ENCODE measurements at places on chromosomes 2 and 18.

DNA sequence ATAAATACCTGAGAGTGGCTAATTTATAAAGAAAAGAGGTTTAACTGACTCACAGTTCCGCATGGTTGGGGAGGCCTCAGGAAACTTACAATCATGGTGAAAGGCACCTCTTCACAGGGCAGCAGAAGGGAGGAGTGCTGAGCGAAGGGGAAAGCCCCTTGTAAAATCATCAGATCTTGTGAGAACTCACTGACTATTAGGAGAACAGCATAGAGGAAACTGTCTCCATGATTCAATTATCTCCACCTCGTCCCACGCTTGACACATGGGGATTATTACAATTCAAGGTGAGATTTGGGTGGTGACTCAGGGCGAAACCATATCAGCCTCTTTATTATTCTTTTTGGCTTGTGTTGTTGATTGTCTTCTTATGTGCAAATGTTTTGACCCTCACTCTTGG lies 76.2 kb downstream of the WDR7 start:
- DNase-seq, result no peak

DNA sequence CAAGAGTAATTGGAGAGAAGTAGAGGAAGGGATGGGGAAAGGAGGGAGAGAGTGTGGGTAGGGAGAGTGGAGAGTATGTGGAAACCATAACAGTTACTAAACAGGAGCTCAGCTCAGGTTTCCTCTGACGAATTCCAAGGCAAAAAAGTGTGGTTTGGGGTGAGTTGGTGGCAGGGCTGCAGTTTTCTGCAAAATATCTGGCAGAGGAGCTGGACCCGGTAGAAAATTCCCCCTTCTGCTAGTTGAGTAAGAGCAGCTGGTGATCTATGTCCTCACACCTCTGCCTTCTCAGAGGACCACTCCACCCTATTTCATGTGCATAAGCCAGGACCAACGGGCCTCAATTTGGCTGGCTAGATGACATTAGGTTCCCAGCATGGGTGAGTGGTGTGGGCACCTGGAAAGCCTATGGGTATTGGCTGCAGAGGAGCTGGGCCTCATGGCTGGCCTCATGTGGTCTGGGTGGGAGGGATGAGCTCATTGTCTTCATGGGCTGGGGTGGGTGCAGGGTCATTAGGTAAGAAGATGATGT lies 13.2 kb downstream of the NRP2 start:
- DNase-seq, result no peak

- no peak for DNase-seq
Measured at GRCh38 chr2:45180033-45180746, 170.9 kb upstream of the SIX2 start.

GRCh38 chr18:40534723-40535122 lies 1420.3 kb upstream of the PIK3C3 start:
- DNase-seq, result no peak

DNA sequence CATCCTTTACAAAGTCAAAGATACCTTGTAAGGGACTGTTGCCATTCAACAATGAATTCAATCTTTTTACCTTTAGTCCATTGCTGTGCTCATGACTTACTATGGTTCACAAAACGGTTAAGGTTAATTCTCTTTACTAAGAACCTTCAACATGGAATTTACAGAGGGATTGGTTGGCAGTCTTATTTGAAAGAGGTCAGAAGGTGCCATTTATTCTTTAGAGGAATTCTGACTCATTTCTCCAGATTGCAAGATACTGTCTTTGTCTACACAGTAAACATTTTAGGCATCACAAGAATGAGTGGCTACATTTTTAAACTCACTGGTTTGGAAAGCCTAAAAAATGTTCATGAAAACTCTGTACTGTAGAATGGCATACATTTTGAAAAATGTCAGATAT lies 17.4 kb downstream of the KCNH7 start:
- DNase-seq, result no peak

- no peak for DNase-seq
Measured at GRCh38 chr2:138365581-138365980, 136.0 kb upstream of the SPOPL start.

- DNase-seq, result peak; percentile 50
Measured at GRCh38 chr2:58428096-58429013, 187.2 kb upstream of the FANCL start.

GRCh38 chr2:170297496-170297895 lies 119.5 kb downstream of the MYO3B start:
- no peak for DNase-seq

DNA sequence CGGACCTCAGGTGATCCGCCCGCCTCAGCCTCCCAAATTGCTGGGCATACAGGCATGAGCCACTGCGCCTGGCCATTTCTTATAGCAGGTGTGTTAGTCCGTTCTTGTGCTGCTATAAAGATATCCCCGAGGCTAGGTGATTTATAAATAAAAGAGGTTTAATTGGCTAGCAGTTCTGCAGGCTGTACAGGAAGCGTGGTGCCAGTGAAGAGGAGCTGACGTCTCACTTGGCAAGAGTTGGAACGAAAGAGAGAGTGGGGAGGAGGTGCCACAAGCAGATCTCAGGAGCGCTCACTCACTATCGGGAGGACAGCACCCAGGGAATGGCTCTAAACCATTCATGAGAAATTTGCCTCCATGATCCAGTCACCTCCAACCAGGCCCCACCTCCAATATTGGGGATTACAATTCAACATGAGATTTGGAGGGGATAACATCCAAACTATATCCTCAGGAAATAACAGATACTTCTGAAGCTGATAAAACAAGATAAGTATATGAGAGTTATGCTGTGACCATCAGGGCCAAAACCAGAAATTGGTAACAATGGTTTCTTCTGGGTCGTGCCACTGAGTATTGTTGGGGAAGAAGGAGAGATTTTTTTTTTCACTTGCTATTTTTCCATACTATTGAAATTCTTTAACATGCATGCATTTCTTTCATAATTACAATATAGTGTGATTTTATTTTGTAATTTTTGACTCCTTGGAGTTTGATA lies 7.4 kb upstream of the RMC1 start:
- no peak for DNase-seq

DNA sequence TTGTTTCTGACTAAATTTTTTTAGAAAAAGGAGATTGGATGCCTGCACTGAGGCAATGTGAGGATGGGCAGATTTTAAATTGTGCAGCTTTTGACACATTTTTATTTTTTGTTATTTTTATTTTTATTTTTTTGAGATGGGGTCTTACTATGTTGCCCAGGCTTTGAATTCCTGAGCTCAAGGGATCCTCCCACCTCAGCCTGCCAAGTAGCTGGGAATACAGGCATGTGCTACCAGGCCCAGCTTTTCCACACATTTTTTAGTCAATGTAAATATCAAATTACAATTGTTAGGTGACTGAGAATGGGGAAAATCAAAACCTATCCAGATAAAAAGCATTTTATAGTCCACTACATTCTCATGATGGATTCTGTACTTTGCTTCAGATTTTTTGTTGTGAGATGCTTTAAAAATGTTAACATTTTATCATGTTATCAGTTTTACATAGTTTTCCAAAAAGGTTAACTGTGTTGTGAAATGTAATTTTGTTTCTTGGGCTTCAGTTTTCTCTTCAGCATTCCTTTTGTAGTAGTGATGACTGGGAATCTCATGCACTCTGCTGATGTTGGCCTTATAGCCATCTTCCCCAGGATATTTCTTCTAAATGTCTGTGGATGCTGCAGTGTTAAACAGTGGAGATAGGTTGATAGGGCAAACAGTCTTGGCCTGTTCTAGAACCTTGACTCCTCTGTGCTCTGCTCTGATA lies 41.4 kb downstream of the PKP4 start:
- no peak for DNase-seq

GRCh38 chr2:769771-770170 lies 92.6 kb upstream of the TMEM18 start:
- DNase-seq, result no peak

- no peak for DNase-seq
Measured at GRCh38 chr2:172336681-172337080, 90.7 kb upstream of the ITGA6 start.

DNA sequence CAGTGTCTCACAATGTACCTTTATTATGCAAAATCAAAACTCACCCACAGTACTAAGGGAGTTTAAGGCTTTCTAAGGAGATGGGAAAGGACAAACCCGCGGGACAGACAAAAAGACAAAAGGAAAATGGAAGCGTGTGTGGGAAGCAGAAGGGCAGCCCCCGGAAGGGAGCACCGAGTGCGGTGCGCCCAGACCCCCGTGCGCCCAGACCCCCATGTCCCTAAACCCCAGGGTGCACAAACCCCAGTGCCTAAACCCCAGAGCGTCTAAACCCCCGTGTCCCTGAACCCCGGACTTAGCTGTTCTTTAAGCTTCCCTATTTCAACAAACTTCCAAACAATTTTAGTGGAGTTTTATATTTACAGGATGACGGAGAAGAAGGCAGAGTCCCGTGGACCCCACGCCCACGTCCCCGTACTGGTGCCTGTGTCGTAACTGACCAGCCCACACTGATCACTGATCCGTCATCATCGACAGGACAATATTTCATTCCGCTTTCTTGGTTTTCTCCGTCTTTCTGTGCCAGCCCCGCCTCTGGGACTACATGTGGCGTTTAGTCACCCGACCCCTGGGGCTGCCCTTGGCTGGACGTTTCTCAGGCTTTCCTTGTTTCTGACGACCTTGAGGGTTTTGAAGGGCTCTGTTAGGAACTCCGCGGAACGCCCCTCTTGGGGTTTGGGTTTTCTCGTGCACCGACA lies 76.9 kb downstream of the RTP5 start:
- DNase-seq, result no peak

DNA sequence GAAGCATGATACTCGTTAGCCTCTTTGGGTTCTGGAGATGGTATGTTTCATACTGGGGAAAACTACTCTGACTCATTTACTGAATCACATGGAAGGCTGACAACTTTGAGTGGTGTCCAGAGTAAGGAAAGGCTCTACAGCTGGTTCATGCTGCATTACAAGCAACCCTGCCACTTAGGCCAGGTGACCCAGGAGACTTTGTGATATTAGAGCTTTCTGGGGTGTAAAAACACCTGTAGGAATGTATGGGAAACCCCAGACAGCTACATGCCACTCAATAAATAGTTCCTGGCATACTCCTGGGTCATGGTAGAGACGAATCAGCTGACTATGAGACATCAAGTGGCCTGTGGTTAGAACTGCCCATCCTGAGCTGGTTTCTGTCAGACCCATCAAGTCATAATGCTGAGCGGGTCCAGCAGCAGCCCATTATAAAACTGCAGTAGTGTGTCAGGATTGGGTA lies 21.3 kb upstream of the TCF7L1 start:
- DNase-seq, result no peak

DNA sequence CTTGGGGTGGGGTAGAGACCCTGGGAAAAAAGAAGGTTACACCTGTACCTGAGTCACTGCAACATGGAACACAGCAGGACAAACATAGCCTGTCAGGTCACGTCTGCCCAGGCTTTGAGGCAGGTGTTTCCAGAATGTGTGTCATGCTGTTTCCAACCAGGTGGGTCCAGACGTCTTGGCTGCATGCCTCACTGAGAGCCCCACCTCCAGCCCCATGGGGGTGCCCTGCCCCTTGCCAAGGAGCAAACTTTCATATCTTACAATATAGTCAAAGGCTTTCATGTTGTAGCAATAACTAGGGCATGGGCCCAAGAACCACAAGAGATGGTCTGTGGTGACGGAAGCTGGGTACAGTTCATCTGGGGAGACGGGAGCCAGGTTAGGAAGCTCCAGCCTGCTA lies 499.7 kb downstream of the BCL11A start:
- no peak for DNase-seq

DNA sequence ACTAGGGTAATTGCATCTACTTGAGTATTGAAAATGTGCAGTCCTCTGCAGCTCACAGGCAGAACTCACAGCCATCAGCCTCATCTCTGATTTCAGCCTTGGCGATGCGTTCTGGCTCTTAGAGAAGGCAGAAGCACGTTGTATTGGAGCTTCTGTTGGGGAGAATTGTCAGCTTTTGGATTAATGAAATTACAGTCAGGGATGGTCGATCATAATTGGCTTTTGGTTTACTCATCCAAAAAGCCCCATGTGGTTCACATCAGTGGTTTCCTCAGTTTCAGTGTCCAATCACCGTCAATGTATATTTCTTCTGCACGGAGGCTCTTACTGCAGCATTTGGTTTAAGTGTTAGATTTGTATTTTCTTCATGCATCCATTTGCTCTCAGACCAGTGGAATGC lies 218.5 kb upstream of the SOX11 start:
- no peak for DNase-seq

GRCh38 chr2:223712642-223713041 lies 110.5 kb upstream of the SCG2 start:
- no peak for DNase-seq

GRCh38 chr2:26900831-26901321 lies 52.9 kb downstream of the DPYSL5 start:
- no peak for DNase-seq

GRCh38 chr2:36348721-36349120 lies 6.9 kb upstream of the CRIM1 start:
- DNase-seq, result no peak

GRCh38 chr2:73131807-73132206 lies 19.1 kb upstream of the RAB11FIP5 start:
- no peak for DNase-seq

DNA sequence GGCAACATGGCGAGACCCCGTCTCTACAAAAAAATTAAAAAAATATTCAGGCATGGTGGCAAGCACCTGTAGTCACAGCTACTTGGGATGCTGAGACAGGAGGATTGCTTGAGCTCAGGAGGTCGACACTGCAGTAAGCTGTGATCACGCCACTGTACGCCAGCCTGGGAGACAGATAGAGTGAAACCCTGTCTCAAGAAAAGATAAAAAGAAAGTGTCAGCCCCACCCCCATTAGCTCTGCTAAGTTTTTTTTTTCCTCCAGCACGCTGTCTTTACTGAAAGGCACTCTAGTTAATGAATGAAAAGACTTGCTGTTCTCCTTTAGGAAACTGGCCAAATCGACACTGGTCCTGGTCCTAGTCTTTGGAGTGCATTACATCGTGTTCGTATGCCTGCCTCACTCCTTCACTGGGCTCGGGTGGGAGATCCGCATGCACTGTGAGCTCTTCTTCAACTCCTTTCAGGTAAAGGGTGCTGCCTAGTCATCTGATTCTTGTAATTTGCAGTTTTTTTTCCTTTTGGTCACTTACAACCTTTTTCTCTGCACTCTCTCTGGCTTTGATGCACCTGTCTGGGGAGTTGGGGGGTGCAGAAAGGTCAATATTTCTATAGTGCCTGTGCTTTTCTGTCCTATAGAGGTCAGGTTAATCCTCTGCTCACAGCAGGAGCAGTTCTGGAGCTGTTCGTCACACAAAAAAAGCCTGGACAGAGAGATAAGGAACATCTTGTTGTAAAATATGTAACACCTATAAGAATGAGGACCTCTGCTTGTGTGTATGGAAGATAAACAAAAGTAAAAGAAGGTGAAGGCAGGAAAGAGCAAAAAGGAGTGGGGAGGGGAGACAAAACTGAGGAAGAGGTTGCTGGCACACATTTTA lies 82.3 kb downstream of the PTH2R start:
- no peak for DNase-seq

- DNase-seq, result no peak
Measured at GRCh38 chr2:23903034-23903433, 23.9 kb downstream of the ATAD2B start.

- no peak for DNase-seq
Measured at GRCh38 chr2:134685967-134686366, 32.8 kb downstream of the TMEM163 start.

Measured in GM20000 (cell line).